Stimulated activated CD8-positive, alpha-beta memory T cell treated with anti-CD3 and anti-CD28 coated beads, Interleukin-15, amount 100 ng/mL, for 1 hour (primary cell): ENCODE measurements at places on chromosomes 11 and 22.

GRCh38 chr11:1219446-1219833, 3.4 kb upstream of the MUC5B start:
- DNase-seq = no peak

DNA sequence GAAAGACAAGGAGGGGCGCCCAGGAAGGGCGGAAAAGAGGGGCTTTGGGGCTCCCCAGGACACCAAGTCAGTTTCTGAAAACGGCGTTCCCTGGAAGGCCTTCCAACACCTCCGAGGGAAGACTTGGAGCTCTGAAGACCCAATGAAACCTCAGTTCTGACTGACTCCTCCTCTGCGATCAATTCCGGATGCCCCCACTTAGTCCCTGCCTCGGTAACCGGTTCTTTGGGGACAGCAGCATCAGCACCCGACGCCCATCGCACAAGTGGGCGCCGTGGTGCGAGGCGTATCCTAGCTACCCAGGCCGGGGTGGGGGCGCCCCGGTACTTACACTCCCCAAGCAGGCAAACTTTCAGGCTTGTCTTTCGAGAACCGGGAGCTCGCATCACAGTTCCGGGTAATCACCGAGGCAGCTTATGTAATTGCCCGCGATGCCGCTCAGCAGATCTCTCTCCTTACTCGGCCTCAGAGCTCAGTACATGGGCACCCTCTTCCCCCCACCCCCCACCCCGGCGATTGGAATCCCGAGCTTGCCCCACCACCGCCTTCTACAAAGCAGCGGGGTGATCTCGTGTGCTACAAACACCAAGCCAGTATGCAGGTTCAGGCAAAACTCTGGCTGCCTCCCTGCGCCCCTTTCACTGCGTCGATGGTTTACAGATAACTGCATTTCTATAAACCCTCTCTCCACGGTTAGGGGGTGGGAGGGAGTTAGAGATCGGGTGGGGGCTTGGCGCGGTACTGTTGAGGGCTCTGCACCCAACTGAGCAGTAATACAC, 2.0 kb downstream of the TENM4 start:
- no peak for DNase-seq

DNA sequence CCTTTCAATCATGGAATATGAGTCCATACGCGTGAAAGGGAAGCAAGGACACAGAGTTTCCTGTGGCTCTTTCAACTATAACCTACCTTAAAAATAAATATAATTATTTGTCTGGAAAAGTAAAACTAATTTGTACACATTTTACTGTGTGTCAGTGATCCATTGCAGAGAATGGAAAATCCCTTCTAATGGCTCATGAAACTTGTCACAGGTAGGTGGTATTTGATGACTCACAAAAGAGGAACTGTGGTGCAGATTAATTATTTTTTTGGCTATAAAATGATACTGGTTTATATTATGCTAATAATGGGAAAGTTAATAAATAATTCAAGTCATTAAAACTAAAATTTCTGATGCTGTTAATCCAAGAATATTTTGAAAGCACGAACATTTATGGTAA, 792.2 kb downstream of the METTL15 start:
- DNase-seq = no peak

GRCh38 chr11:44978274-44978960, 27.7 kb upstream of the TP53I11 start:
- no peak for DNase-seq

GRCh38 chr11:35006389-35007128, 90.1 kb downstream of the PDHX start:
- no peak for DNase-seq

GRCh38 chr11:71575723-71576424, 6.8 kb downstream of the KRTAP5-11 start:
- no peak for DNase-seq

DNA sequence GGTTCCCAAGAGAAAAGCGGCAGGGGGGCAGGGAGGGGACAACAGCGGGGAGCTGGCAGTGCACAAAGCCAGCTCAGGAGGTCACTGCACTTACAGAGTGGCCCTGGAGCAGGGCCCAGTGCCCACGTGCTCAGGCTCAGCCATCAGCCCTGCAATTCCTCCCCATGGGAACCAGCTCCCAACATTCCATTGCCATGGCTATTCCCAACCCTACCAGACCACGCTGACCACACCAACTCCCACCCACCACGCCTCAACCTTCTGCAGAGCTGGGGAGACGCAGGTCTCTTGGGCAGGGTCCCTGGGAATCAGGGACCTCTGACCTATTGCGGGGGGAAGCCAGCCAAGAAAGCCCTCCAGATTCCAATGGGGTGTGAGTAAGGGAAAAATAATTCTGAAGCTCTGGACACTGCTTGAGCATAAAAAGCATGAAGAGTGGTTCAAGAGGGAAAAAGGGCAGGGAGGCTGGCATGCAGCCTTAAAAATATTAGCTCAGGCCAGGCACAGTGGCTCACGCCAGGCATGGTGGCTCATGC, 38.3 kb upstream of the TFIP11 start:
- DNase-seq = no peak

DNA sequence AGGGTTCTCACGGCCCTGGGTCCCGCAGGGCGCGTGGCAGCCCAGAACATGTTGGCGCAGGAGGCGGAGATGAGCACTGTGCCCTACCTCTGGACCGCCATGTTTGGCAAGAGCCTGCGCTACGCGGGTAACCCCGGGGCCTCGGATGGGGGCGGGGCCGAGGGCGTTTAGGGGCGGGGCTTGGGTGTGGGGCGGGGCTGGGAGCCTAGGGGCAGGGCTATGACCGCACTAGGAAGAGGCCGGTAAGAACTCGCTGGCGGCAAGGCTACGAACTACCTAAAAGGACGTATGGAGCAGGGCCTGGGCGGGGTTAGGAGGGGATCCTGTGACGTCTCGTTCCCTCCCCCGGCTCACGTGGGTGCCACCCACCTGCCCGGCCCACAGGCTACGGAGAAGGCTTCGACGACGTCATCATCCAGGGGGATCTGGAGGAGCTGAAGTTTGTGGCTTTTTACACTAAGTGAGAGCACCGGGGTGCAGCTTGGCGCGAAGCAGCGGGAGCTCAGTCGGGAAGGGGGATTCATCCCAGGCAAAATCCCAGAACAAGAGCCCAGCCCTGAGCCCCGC, 2.8 kb upstream of the LZTR1 start:
- no peak for DNase-seq

DNA sequence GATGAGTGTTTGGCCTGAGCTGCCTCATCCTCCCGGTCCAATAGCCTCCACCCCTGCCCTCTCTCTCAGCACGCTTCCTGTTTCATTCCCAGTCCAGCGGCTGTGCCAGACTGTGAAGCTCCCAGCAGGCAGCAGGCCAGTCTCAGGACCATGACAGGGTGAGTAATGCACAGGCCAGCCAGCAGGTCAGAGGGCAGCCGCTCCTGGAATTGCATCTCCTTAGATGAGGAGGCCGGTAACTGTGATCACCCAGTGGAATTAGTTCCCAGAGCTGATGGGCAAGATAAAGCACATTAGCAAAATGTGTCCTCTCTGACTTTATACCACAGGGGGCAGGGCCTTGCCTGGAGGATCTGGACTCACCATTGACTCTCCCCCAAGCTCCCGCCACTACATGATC, 251.2 kb downstream of the ETS1 start:
- DNase-seq = no peak

DNA sequence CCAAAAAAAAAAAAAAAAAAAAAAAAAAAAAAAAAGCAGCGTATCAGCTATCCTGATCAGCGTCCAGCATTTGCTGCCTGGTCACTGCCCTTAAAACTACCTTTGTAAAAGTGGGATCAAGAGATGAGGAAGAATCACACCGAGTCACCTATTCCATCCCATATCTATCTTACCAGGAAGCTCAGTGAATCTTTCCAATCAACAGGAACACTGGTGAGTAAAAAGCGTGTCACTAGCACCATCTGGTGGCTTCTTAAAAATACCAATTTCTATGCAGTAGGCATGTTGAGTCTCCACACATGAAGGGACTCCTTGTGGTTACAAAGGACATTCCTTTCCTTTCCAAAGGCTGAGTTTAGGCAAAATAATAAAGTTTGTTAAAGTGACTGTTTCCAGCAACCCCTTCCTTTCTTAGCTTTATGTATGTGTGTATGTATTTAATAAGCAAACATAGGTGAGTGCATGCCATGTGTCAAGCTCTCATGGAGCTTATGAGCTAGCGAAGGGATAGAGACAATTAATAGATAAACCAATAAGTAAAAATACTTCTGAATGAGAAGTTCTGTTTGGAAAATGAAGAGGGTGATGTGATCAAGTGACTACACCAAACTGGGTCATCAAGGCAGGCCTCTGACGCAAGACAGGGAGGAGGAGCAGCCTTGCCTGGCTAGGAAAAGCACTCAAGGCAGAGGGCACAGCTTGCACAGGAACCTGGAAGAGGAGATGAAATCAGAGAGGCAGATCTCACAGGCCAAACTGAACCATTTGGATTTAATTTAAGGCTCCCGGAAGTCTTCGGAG, 13.9 kb upstream of the TP53AIP1 start:
- no peak for DNase-seq

- DNase-seq = no peak
Observed at GRCh38 chr22:20117633-20118299, 740 bp upstream of the TRMT2A start.

DNA sequence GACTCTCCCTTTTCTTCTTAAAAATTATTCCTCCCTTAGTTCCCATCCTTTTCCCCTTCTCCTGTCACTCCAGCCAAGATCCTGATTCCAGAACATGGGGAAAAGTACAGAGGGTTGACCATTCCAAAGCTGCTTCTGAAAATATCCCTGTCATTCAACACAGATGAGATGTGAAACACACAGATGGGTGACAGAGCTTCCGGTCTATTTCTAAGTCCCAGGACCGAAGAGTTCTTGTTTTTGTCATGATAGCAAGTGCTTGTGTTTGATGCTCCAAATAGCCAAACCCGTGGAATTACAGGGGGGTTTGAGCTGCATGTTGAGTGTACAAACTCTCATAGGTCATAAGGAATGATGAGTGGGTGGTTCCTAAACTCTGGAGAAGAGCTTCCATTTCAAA, 57.9 kb downstream of the PARVA start:
- DNase-seq = no peak

DNA sequence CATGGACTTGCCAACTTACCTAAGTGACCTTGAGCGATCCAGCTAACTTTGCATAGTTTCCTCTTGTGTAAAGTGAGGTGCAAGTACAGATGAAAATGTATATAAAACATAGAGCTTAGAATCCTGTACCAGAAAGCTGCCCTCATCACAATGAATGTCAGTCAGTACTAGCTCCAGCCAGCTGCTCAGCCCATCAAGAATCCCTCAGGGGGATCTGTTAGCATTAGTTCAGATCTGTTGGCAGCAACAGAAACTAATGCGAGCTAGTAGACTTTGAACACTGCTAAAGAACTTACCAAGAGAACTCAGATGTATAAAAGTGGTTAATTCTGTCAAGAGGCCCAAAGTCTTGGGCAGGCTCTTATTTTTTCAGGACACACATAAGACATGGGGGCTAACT, 6.3 kb upstream of the C11orf91 start:
- no peak for DNase-seq

DNA sequence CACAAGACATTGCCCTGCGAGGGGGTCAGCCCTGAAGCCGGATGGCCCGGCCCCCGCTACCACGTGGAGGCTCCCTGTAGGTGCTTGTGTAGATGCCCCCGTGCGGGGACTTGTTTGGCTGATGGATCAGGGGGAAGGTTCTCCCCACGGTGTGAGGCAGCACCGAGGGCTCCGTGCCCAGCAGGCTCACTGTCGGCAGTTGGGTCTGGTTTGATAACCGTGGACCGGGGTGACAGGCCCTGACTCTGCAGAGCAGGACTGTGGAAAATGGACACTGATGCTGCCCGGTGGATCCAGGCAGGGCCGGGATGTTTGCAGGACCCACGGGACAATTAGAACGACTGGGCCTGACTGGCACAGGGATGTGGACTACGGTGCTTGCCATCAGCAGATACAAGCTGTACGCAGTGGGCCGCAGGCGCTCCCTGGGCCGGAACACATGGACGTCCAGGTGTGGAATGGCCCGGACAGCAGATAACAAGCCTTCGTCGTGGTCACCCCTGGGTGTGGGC, 19.0 kb downstream of the KCNQ1 start:
- no peak for DNase-seq

GRCh38 chr11:65615950-65616574, 486 bp downstream of the PCNX3 start:
- DNase-seq = no peak

GRCh38 chr11:35288817-35289541, 130.4 kb downstream of the SLC1A2 start:
- no peak for DNase-seq

GRCh38 chr11:74602637-74603556, 10.5 kb downstream of the POLD3 start:
- DNase-seq = no peak

DNA sequence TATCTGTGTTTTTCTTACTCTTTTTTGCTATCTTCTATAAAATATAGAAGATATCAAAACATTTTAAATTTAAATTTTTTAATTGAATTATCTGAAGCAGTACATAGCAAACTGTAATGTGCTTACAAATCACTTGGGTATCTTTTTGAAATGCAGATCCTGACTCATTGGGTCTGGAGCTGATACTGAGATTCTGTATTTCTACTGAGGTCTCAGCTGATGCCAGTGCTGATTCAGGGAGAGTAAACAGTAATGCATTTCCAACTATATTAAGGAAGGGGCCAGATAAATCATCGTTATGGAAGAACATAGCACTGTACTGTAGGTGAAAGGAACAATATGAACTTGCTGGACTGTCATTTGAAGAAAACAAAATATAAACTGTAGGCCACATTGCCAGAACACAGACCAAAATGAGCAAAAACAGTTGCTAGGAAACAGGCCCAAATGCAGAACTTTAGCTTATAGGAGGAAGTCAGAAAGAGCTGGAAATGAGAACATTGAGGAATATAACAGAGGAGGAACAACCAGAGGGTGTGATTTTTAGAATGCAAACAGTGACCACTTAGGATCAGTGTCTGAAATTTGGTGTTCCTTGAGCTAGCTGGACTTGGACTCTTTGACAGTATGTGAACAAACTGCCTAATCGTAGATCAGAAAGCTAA, 3.3 kb downstream of the ARL14EP start:
- DNase-seq = no peak

- DNase-seq = no peak
Observed at GRCh38 chr11:78039919-78040671, 17.0 kb upstream of the KCTD14 start.

GRCh38 chr22:37485395-37486223, 575 bp downstream of the MFNG start:
- no peak for DNase-seq

- no peak for DNase-seq
Observed at GRCh38 chr11:117644403-117645155, 152.4 kb downstream of the DSCAML1 start.

DNA sequence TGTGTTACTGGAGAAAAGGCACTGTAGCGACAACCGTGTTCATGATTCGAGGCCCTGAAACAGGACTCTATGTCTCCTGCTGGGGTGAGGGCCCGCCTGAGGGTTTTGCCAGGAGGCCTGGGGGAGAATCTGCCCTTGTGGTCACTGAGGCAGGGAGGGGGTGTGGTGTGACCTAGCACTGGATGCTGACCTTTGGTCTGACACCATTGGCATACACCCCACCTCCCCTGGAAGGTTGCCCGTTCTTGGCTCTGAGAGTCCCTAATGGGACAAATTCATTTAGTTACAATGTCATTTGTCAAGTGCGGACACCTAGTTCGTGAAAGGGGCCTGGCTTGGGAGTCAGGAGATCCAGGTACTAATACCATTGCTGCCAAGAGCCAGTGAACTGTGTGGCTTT, 29.0 kb downstream of the NECTIN1 start:
- DNase-seq = no peak

GRCh38 chr11:132077416-132077815, 707.0 kb downstream of the NTM start:
- no peak for DNase-seq

GRCh38 chr11:20207781-20208621, 47.7 kb upstream of the DBX1 start:
- no peak for DNase-seq

GRCh38 chr11:1162491-1163311, 4.9 kb downstream of the MUC5AC start:
- no peak for DNase-seq
